ENCODE measurements at places on chromosomes 16 and 17.
A peak's percentile ranks its signal among the peaks of the same experiment; 100 is the strongest.

DNA sequence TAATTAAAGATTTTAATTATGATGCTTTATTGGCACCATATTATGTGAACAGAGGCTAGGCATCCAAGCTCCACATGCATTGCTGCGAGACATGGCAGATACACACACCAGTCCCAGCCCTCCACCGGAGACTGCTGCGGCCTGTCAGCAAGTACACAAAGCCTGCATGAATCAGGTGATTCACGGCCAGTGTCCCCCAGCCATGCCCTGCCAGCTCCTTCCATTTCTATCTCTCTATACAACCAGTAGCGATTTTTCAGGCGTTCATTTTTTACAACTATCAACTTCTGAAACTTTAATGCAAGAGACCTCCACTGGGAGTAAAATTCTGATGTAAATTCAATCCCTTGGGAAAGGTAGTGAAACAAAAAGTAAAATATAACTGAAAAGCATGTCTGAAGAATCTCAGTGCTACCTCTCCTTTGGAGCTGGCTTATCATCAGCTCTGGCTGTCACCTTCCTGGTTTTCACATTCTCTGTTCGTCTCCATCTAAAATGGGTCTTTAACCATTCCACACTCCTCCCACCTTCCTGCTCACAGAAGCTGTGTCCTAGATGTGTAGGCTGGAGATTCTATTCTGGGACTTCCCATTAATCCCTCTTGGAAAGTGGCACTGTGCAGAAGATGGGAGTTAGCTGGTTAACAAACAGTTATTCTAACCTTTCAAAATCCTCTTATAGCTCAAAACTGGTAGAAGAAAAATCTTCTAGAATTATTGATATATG is 32.2 kb downstream of the HS3ST3A1 start:
- no peak for DNase-seq

GRCh38 chr17:77901481-77901880 is 57.0 kb upstream of the TNRC6C start:
- DNase-seq: no peak

GRCh38 chr17:72976971-72977770 is 115.3 kb downstream of the SLC39A11 start:
- DNase-seq: no peak

- DNase-seq: no peak
These were observed 140.6 kb downstream of the PARN start for GRCh38 chr16:14489460-14489859.

DNA sequence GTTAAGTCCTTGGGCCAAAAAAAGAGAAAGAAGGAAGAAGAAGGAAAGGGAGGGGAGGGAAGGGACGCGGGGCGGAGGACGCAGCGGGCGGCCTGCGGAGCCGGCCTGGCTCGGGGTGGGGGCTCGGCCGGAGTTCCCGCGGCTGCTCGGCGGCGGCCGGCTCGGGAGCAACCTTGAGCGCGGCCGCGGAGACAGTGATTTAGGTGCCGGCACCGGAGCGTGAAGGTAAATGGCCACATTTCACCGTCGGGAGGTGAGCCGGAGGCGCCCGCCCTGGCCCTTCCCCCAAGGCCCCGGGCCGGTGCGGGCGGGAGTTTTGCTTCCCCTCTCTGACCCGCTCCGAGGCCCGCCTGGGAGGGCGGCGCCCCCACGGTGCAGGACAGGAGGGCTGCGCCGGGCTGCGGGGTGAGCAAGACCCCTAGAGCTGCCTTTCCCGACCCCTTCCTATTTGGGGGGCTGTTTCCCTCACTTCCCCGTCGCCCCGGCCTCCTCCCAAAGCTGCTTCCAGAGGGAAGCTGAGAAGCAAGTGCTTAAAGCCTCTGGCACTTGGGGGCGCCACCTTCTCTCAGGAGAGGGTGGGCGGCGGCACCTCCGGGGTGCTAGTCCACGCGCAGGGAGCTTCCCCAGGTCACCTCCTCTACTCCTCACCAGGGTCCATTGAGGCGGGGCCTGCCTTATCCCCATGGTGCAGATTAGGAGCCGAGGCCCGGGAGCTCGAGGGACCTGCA is 56.5 kb downstream of the MRM1 start:
- no peak for DNase-seq

DNA sequence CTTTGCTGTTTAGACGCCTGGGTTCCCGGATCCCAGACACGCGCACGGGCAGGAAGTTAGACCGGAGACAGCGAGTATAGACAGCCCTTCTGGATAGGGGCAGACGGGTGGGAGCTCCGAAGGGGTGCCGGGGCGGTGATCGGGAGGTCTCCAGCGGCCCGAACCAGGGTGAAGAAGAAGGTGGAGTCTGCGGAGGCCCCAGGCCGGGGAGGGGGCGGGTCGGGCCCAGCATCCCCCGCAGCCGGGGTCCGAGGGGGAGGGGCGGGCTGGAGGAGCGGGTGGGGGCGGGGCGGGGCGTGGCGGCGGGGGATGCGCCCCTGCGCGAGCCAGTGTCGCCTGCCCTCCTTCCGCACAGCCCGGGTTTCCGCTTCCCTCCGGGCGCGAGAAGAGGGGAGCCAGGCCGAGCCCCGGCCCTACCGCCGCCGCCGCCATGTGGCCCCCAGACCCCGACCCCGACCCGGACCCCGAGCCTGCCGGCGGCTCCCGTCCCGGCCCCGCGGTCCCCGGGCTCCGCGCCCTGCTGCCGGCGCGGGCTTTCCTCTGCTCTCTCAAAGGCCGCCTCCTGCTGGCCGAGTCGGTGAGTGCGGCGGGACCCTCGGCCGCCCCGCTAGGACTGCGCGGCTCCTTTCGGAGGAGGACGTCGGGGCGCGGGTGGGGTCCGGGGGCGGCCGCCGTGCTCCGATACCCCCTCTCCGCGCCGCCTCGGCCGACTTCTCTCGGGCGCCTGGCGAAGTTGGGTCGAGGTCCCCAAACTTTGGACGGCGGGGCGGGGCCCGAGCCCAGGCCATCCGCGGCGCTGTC is at the start of gene CMTM3:
Gene CMTM3 (plus strand): TSS at position 329 of the 801 bp plus-strand sequence. CDS start 102 bp downstream, at position 431.
- peak; percentile 80 for DNase-seq

DNA sequence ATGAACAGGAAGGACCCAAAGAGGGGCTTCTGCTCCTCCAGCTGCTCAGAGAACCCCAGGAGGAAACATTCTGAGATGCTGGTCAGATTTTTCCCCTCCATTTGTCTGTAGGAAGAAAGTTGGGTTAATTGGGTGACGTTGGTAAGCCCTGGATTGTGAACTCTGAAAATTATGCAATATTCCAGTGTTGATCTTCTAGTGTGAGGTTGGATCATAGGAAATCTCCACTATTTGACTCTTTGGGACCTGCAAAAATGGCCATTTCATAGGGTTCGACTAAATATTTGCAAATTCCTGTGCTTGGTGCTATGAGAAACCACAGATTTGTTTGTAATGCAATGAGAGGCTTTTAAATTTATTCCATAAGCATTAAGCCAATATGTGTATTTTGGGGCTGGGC is at the start of gene OR1G1:
Gene OR1G1 (minus strand): TSS at position 101 of the 400 bp plus-strand sequence. CDS start 0 bp downstream, at position 101.
- no peak for DNase-seq

Measured in stimulated activated CD4-positive, alpha-beta T cell treated with anti-CD3 and anti-CD28 coated beads, Interleukin-2, amount 100 ng/mL, for 24 hours (primary cell).